ENCODE measurements at places on chromosomes 4 and X.

GRCh38 chr4:47686294-47686872 is 151.5 kb downstream of the CORIN start:
- peak; percentile 9 for DNase-seq

DNA sequence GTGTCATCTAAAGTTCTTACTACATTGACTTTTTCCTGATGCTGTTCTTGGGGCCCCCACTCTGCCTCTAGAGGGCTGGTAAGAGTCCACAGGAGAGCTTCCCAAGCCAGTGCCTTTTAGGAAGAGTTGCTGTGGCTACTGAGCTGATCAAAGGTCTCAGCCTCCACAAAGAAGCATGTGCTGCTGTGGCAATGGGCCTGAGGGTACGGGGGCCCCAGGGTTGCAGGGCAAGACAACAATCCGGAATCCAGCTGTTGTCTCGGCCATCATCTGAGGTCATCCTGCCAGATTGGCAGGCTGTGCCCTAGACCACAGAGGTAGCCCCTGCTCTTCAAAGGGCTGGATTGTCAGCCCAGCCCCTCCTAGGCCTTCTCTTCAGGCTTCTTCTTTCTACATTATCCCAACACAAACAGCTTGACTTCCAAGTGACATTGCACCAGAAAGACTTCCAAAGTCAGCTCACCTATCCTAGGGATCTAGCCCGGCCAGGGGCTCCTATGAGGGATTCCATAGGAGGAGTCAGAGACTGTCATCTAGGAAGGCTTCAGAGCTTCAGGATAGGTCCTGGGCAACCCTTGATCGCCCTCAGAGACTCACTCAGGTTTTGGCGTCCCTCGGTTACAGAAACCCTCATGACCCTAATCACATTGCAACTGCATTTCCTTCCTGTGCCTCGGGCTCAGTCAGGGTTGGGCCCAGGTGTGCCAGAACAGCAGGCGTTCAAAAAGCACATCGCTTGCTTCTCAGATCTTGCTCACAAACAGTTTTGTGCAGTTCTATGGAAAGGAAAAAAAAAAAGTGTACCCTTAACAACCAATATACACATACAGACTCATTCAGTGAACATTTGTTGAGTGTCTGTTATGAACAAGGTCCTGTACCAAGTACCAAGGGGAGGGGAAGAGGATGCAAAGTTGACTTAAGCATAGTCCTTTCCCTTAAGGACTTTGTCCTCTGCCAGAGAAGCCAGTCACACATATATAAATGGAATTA is 27.8 kb downstream of the SLC25A5 start:
- DNase-seq, result no peak

DNA sequence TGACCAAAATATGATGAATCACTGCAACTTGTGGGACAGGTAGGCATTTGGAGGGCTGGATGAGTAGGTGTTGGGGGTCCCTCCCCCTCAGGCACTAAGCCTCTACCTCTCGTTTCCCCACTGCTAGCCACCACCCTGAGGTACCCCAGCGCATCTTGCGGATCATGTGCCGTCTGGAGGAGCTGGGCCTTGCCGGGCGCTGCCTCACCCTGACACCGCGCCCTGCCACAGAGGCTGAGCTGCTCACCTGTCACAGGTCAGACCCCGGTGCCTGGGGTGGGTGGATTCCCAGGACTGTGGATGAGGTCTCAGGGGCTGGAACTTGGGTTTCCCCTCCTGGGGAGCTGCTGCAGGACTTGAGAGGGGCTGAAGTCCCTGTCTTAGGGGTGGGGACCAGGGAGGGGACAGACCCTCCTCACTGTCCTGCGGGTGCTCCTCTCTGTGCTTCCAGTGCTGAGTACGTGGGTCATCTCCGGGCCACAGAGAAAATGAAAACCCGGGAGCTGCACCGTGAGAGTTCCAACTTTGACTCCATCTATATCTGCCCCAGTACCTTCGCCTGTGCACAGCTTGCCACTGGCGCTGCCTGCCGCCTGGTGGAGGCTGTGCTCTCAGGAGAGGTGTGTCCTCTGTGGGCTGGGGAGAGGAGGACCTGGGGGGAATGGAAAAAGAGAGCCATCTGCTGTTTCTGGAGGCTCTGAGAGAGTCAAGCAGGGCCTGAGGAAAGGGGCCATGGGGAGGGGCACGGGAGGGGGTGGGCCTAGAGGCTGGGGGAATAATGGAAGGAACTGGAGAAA is 10.1 kb upstream of the ERAS start:
- no peak for DNase-seq

DNA sequence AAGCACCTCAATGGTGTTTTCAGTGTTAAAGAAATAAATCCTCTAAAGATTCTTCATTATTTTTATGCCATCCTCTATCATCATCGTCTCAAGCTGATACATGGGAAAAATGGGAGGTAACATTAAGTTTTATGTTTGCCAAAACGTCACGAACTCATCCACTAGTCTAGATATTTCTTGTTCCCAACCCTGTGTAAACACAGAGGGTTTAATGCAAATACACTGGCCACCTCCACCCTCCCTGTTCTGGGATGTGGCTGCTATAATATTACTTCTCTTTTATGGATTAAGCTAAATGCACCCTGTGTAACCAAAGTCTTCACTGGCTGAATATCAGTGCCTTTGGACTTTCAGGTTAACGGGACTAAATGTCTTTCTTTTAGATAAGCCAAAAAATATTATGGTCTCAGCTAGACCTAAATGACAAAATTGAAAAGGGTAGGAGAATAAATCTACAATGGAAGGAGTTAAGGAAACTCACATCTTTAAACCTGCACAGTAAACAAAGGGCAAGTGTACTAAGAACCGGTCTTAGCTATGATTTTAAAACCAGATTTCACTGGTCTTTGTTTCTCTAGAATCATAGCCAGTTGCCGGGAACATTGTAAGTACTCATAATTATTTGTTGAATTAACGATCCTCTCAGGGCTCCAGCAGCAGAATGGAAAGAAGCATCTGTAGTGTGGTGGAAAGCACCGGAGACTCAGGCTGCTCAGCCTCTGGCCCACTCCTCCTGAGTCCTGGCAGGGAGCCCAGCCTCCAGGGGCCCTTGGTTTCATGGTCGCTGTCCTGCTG is 103.5 kb upstream of the NOCT start:
- peak; percentile 81 for DNase-seq

DNA sequence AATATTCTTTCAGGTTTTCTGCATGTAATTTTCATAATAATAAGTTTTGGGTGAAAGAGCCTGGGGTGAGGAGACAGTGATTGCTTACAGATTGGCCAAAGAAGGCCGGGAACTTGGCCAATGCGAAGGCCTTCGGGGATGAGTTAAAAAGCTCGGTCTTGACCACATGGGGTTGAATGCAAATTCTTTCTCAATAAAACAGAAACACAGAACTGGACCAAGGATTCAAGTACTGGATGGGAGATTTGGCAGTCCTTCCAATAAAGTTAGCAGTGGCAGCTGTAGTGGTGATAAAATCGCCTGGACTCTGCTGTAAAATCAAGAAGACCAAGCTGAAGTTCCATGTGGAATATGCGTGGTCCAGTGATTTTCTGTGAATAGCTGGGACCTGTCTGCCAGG is 282.2 kb upstream of the KLF3 start:
- no peak for DNase-seq
